ENCODE measurements at places on chromosomes 5 and 9.
A peak's percentile ranks its signal among the peaks of the same experiment; 100 is the strongest.

DNA sequence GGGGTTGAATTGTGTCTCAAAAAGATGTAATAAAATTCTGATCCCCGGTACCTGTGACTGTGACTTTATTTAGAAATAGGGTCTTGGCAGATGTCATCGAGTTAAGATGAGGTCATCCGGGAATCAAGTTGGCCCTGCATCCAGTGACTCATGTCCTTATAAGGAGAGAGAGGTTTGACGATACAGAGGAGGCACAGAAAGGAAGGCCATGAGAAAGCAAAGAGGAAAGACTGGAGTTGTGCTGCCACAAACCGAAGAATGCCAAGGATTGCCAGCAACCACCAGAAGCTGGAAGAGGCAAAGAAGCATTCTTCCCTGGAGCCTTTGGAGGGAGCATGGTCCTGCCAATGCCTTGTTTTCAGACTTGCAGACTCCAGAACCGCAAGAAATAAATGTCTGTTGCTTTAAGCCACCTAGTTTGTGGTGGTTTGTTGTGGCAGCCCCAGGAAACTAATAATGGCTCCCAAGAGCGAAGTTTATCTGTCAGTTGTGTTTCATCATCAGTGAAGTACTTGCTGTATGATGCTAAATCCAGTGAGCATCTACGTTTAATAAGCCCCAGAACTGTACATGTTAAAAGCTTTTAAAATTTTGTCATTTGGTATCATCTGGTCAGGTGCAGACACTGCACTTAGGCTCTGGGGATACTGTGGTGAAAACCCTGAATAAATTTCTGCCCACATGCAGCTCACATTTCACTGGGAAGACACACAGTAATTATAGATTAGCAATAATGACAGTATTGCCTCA is 114.8 kb downstream of the TLE4 start:
- DNase-seq: peak; percentile 53

DNA sequence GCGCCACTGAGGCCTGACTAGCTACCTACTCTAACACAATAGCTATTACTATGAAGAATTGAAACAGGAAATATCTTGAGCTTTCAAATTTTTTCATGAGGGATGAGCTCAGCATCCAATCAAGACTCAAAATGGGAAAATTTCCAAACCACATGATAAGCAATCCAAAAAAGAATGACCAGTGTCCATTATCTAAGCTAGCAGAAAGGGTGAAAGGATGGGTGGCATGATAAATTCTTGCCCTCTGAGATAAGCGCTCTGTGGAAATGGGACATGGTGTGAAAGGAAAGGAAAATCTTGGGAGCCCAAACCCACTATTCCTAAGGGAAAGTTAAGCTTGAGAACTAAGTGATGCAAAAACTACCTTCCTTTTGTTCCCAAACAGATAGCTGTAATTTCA is 170.2 kb upstream of the NREP start:
- DNase-seq: no peak

- DNase-seq: no peak
Observed at GRCh38 chr5:133265257-133265656, 213.4 kb downstream of the HSPA4 start.

- DNase-seq: no peak
Observed at GRCh38 chr5:91106842-91107511, 276.1 kb downstream of the ARRDC3 start.

GRCh38 chr5:385321-385720 is 57.7 kb upstream of the EXOC3 start:
- no peak for DNase-seq

DNA sequence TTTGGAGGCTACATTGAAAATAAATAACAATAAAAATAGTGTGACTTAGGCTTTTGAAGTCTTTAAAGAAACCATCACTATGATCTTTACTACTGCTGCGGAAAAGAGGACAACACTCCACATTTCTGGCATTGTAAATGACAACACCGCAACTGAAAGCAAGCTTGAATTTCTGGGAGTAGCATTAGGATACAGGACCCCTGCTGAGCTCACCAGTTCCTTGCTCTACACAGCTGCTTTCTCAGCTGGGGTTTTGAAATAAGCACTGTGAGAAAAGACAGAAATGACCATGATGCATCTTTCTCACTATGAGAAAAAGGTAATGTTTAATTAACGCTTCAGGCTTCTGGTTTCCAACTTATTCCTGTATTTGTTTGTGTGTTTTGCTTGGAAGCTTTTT is 168.0 kb downstream of the TAF11L14 start:
- no peak for DNase-seq

GRCh38 chr5:175308701-175309100 is 135.3 kb downstream of the DRD1 start:
- DNase-seq: no peak
